Stimulated activated naive CD4-positive, alpha-beta T cell treated with Interleukin-2 at 50 U/mL for 16 hours (primary cell): ENCODE measurements at places on chromosomes 3 and 15.

DNA sequence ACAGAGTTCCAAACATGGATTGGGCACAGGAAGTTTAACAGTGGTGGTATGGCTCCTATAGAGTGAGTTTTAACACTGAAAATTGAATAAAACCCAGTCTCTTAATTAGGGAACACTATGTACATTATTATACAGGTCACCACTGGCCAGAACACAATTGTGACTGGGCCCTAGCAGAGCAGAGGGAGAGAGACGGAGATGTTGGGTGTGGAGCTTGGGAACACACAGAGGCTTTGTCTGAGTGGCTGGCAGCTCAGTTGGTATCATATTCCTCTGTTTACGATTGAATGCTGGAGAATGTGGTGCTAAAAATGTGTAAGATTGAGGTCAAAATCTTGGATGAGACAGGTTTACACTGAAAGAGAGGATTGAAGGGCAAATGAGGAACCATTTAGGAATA is 6.8 kb upstream of the MOBP start:
- no peak for DNase-seq

GRCh38 chr3:177571944-177572315 is 374.6 kb upstream of the TBL1XR1 start:
- no peak for DNase-seq

DNA sequence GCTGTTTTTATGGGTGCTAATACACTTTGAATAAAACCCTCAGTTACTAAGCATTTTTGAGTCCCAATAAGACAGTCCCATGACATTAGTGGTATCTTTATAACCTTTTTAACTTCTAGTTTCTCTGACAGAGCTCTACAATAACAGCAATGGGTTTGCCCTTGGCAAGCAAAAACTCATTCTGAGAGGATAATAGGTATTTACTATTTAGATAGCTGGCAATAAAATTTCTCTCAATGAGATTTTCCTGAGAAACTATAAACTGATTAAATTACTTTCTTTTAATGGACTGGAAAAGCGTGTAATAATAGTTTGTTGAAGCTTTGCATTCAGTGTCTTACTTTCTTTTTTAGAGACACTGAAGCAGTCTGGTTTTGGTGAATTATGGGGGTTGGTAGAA is 168.0 kb upstream of the MLF1 start:
- DNase-seq = no peak

GRCh38 chr3:195030791-195031321 is 240.1 kb downstream of the XXYLT1 start:
- DNase-seq = no peak

DNA sequence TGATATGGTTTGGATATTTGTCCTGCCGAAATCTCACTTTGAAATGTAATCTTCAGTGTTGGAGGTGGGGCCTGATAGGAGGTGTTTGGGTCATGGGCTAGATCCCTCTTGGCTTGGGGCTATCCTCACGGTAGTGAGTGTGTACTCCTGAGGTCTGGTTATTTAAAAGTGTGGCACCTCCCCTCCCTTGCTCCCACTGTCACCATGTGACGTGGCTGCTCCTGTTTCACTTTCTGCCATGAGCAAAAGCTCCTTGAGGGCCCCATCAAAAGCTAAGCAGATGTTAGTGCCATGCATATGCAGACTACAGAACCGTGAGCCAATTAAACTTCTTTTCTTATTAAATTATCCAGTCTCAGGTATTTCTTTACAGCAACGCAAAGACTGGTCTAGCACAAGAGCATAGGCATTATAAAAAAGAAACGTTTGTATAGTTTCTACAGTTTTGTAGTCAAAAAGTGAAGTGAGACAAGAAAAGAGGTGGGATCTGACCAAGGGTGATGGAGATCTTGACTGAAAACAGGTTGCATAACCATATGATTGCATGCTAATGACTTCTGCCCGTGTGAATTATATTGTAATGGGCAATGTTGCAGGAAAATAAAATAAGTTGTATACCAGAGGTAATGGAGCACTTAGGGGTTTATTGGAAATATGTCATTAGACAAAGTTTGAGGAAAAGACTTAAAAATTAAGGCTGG is 28.5 kb upstream of the CLASP2 start:
- no peak for DNase-seq

GRCh38 chr3:124442463-124442862 is 287.8 kb upstream of the UMPS start:
- no peak for DNase-seq

DNA sequence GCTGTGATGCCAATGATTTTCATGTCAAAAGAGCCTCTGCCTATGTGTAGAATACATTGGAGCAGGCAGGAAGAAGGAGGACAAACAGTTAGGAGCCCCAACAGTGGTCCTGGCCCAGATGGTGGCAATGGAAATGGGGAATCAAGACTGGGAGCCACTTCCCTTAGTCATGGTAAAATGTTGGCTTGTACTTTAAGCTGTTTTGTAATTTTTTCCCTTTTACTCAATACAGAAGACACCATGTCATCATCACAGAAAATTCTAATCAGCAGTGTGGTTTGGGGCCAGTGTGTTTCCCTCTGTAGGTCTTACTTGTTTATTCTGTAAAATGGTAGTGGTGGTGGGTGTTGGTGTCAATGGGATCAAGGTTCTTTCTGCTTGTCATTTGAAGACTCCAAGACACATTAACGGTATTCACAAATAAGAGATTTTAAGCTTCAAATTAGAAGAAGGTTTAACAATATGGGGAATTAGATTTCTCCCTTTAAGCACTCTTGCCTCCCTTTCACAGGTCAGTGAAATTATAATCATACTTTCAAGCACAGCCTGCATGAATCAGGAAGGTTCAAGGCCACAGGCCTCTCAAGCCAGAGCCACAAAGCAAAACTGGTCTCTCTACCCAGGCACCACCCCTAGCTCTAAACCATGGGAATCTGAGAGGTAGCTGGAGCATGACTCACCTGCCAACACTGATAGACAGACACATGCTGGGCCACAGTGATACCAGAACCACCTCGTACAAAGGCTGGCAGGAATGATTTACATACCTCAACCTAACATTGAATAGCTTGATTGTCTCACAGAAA is 24.9 kb downstream of the SIAH2 start:
- peak; percentile 53 for DNase-seq

- DNase-seq = no peak
Observed at GRCh38 chr3:44080474-44081072, 161.1 kb upstream of the TOPAZ1 start.

- DNase-seq = peak; percentile 22
Observed at GRCh38 chr15:77907824-77908751, 169.4 kb downstream of the TBC1D2B start.

DNA sequence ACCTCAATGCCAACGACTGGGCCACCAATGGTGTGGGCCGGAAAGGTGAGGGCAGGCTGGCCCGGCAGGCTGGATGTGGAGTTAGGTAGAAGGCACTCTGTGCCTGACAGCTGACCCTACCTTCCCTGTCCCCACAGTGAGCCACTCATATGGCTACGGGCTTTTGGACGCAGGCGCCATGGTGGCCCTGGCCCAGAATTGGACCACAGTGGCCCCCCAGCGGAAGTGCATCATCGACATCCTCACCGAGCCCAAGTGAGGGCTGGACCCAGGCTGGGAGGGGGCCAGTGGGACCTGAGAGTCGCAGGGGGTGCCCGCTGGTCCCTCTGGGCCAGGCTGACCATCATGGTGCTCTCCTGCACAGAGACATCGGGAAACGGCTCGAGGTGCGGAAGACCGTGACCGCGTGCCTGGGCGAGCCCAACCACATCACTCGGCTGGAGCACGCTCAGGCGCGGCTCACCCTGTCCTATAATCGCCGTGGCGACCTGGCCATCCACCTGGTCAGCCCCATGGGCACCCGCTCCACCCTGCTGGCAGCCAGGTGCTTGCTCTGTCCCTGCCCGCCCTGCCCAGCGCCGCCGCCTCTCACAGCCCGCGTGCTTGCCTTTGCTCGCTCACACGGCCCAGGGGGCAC is 4.5 kb upstream of the FES start:
- DNase-seq = no peak

DNA sequence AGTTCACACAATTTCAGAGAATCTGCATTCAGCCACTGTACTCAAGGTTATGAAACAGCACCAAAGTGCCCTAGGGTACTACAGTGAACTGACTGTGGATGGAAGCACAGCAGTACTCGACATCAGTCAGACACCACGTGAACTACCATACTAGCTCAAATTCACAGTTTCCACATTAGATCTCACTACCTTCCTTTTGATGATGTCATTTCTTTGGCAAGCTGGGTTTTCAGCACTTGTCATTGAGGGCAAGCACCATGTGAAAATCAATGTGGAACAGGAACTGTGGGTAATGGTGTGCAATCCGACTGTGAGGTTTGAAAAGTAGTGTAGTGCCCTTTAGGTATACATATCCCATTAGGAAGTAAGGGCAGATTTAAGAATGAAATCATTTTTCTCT is 110.5 kb upstream of the BFSP2 start:
- no peak for DNase-seq

DNA sequence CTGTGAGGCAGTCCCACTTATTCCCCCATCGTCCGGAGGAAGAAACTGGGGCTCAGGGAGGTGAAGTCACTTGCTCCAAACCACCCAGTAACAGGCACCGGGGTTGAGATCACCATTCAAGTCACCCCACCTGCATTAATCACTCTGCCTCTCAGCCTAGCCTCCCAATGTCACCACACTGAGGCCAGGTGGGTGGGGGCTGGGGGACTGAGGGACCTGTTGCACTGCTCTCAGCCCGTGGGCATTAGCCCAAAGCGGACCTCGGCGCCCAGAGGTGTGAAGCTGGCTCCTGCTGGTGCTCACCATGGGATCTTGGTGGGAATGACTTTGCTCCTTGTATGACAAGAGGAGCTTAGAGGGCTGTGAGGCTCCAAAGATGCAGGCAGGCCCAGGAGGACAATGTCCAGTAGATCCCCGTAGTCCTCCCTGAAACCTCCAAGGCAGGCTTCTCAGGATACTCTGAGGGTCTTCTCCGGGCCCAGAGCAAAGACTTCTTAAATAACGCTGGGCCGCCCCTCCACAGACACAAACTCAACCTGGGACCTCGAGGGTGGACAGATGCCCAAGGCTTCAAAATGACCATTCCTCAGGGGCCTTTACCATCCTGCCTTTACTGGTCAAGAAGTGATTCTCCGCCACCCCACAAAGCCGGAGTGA is 1.7 kb downstream of the NT5DC2 start:
- no peak for DNase-seq

DNA sequence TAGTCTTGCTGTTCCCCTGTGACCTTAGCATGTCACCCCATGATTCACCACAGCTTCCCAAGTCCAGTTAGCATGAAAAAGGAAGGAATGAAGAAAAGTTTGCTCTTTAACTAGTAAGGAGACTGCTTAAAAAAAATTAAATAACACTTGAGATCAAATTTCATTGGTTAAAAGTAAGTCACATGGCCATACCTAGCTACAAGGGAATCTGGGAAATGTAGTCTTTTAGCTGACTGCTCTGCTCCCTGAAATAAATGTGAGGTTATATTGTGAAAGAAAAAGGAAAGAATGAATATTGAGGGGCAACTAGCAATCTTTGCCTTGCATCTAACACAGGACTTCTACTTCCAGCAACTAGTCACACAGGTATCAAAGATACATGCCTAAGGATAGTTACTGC is 84.7 kb upstream of the LRRN1 start:
- no peak for DNase-seq

GRCh38 chr3:143859465-143860203 is 11.4 kb upstream of the SLC9A9 start:
- no peak for DNase-seq

- DNase-seq = no peak
Observed at GRCh38 chr15:71136159-71136783, 21.0 kb downstream of the THSD4 start.

DNA sequence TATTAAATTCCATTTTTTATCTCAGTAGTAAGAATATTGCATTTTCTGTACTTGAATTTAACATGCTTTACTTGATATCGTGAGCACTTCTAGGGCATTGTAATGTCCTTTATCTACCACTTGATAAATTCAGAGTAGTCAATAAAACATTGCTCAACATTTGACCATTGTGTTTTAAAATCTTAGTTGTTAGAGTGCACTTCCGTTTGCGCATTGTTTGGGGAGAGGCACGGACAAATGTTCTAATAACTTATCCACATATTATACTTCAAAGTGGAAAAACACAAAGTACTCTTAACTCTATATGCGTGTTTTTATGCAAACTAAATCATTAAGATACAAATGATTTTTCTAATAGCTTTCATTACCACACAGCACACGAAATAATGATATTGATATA is 419 bp downstream of the FAM227B start:
- no peak for DNase-seq

GRCh38 chr3:186305286-186305685 is 56.7 kb downstream of the DGKG start:
- DNase-seq = no peak

DNA sequence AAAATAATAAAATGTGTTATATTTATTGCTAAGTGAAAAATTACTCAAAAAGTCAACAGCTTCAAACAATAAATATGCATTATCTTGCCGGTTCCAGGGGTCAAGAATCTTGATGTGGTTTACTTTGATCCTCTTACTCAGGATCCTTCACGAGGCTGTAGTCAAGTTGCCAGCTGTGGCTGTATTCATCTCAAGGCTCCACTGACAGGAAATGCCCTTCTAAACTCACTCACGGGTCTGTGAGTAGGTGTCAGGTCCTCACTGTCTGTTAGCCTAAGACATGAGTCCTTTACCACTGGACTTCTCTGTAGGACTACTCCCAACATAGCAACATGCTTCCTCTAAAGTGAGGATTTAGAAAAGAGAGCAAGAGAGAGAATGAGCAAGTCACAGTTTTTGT is 983.0 kb downstream of the SI start:
- no peak for DNase-seq

GRCh38 chr3:110788794-110789193 is 282.8 kb upstream of the NECTIN3 start:
- no peak for DNase-seq

DNA sequence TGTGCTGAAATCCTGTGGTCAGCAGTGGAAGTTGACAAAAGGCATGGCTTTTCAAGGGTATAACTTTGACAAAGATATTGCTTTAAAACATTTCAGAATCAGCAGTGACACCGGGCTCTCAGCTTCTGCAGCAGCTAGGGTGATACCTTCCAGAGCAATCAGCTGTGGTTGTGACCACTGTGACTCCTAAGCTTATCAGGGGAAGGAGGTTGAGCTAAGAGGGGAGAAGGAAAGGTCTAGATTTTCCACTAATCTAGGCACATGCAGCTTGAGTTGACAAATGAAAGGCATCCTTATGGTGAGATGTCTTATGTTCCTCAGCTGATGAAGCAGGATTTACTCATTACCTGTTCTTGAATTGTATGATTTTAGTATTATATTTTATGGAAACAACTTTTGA is 16.3 kb upstream of the LRRFIP2 start:
- DNase-seq = no peak

DNA sequence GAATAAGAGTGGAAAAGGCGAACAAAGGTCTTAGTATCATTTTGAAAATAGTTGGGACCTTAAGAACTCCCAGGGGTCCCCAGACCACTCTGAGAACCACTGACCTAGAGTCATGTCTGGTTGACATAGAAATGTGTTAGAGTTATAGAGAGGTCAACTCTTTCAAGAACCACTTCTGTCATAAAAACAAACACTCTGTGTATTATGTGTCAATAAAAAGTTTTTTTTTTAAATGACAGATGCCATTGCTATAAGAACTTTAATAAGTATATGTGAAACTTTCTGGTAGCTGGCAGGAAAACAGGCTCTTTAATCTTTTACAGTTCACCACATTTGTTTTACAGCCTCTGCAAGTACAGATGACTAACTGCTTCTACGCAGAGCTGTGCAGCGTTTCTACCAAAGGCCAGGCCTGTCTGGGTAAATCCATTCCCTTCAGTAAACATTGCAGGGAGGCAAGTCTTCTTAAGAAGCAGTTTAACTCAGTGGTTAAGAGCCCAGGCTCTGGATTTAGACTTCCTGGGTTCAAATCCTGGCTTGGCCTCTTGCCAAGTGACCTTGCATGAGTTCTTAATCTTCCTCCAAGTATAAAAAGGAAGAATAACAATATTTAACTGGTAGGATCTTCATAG is 56.6 kb downstream of the RFTN1 start:
- no peak for DNase-seq
